ENCODE measurements at places on chromosomes 11 and 22.
A peak's percentile ranks its signal among the peaks of the same experiment; 100 is the strongest.

DNA sequence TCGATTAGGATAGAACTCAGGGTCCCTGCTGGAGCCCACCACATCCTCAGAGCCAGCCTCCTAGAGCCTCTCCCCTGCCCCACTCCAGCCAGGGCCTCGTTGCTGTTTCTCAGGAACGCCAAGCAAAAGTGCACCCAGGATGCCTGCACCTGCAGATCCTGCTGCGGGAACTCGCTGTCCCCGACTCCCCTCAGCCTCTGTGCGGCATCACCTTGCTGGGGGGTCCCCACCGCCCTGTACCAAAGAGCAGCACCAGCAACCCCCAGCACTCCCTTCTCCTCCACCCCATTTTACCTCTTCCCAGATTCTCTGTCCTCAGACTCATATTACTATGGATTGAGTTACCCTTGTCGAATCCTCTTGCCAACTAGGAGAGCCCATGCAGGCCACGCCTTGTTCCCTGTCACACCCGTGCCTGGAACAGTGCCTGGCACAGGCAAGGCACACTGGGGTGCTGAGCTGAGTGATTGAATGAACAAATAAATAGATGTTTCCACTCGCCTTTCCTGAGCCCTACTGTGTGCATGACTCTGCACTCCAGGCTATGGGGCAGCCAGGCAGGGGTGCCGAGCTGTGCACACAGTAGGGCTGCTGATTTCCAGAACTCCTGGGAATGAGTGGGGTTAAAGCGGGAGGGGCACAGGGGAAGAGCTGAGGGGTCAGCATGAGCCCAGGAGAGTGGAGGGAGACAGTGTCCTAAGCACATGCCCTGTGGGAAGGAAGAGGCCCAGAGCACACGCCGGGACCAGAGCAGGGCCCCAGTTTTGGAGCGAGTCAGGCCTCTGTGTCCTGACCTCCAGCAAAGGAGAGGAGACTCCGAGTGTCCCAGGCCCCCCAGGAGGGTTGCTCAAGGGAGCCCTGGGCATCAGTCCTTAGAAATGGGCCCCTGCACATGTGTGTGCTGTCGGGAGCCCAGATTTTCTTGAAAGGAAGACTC is 44.3 kb downstream of the LINC01488 start:
- no peak for DNase-seq

DNA sequence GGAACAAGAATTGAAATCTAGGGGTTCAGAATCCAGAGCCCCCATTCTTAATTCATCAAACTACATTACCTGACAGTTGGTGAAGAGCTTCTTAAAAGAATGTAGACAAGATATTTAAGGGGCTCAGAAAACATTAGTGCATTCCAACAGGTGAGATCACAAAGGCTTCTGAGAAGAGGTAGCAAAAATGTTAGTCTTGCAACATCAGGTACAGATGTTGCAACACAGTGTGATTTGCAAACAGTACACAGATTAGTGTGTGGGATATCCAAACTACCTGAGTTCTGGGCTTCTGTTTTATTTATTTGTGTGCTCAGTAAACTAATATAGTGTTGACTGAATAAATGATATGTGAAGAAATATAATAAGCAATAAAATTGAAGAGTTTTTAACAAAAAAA is 11.8 kb downstream of the CASP4 start:
- peak; percentile 29 for DNase-seq

- DNase-seq, result peak; percentile 97
These were observed at the start of gene SART1 for GRCh38 chr11:65961267-65962140. Gene SART1 (plus strand): TSS chr11:65961734. CDS start chr11:65961781, 47 bp downstream.

DNA sequence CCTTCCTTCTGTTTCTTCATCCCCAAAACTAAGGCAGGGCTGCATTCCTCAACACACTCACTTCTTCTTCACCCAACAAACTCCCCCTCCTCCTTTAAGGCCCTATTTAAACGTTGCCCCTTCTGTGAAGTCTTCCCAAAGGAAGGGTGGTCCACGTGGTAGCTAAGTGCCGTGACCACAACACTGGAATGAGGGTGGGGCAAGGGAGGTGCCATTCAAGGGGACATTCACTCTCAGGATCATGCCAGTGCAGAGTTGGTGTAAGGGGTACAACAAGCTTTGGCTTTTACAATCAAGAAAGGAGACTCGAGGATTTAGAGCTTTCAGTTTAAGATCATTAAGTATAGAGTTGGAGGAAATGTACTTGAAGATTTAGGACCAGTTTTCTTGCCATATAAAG is 8.0 kb upstream of the MS4A10 start:
- no peak for DNase-seq

GRCh38 chr11:48138222-48138621 is 78.4 kb upstream of the OR4B1 start:
- no peak for DNase-seq

DNA sequence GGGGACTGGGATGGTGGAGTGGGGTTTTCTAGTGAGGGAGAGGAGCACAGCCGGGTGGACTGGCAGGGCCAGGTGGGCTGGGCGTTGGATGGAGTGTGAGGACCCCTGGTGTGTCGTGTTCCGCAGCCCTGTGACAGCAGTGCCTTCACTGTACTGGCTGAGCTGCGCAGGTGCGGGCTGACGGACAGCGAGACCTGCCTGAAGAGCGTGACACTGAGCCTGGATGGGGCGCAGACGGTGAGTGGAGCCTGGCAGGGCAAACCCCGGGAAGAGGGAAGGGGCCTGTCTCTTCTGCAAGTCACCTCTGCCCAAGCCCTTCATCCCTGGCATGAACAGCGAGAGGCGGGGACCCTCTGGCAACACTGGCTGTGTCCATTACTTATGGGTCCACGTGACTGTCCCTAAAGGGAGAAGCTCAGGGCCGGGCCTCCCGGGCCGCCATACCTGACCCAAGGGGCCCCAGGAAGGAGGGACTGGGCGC is 10.0 kb downstream of the MUC5AC start:
- DNase-seq, result no peak

DNA sequence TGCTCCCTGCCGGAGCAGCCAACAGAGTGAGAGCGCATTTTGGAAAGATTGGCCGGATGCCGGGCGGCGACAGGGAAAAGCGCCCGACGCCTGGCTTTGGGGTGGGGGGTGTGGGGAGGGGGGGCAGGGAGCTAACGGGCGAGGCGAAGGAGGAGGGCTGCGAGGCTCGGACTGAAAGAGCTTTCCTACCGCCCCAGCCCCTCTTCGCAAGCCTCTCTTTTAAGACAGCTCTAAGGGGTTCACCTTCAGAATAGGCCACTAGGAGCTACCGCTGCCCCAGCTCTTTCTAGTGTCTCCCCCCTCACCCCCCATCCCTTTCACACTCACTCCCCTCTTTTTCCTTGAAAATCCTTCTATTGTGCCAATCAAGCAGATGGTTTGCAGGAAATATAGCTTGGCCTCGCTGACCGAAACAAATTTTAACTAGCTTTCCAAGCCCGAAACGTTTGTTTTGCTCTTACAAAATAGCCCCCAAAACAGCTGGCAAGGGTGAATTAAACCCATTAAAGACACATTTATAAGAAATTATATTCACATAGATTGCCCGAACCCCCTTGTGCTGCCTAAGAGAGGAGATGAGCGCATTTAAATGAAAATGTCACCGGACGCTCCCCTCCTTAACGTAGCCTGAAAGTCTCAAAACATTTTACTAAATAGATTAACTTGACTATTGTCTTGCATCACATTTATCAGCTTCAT is 3.7 kb upstream of the DBX1 start:
- DNase-seq, result no peak

DNA sequence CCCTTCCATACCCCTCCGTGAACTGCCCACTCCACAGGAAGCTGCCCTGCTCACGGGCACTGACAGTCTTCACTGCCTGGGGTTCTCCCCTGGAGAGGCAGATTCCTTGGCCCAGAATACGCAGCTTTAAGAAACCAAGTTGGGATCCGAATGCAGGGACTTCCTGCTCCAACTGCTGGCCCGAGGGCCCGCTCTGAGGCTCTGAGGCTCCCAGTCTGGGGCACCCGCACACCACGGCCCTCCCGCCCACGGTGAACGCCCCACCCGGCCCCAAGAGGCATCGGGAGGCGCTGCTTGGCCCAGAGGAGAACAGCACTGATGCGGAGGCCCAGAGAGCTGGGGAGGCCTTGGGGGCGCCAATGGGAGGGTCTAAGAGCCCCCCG is 42.3 kb downstream of the IGF2 start:
- no peak for DNase-seq

DNA sequence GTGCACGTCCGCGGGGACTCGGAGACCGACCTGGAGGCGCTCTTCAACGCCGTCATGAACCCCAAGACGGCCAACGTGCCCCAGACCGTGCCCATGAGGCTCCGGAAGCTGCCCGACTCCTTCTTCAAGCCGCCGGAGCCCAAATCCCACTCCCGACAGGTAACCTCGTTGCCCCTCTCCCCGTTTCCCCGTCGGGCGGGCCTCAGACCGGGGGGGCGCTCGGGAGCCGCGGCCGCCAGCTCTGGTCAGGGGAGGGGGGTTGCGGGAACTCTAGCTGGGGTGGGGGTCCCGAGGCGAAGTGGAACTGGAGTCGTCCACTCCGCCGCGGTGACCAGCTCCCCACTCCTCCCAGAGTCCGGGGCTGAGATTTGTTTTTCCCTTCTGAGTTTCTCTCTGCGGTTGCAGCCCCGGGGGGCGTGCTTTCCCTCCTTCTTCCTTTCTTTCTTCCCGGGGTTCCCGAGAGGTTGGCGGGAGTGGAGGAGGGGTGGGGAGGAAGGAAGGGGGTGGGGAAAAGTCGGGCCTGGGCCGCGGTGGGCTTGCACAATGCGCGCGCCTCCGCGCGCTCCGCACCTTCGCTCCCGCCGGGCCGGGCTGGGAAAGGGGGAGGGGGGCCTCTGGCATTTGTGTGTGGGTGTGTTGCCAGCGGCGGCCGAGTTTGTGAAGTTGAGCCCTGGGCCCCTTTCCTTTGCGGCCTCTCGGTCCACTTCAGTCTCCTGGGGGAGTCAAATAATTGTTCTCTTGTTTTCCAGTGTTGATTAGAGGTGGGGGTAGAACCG is 952 bp downstream of the YAP1 start:
- no peak for DNase-seq

DNA sequence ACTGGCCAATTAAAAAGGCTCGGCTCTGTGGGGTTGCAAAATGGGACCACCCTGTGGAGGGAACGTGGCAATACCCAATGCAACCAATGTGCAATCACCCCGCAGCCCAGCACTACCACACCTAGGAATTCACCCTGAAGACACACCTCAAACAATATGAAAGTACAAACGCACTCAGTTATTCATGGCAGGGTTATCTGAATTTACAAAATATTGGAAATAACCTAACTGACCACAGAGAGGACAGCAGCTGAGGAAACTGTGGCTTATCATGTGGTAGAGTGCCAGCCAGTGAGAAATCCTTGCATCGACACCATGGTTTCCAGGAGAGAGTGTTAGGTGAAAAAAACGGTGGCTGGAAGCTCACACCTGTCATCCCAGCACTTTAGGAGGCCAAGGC is 18.7 kb downstream of the ALG12 start:
- DNase-seq, result no peak

- no peak for DNase-seq
These were observed 3.0 kb downstream of the RASSF10 start for GRCh38 chr11:13012056-13012661.

- DNase-seq, result no peak
These were observed 18.4 kb upstream of the SMPD1 start for GRCh38 chr11:6371825-6372224.

GRCh38 chr11:75280227-75280701 is 39.7 kb downstream of the TPBGL start:
- DNase-seq, result peak; percentile 52

- peak; percentile 2 for DNase-seq
These were observed 45.7 kb downstream of the KCNQ1OT1 start for GRCh38 chr11:2653930-2654739.

DNA sequence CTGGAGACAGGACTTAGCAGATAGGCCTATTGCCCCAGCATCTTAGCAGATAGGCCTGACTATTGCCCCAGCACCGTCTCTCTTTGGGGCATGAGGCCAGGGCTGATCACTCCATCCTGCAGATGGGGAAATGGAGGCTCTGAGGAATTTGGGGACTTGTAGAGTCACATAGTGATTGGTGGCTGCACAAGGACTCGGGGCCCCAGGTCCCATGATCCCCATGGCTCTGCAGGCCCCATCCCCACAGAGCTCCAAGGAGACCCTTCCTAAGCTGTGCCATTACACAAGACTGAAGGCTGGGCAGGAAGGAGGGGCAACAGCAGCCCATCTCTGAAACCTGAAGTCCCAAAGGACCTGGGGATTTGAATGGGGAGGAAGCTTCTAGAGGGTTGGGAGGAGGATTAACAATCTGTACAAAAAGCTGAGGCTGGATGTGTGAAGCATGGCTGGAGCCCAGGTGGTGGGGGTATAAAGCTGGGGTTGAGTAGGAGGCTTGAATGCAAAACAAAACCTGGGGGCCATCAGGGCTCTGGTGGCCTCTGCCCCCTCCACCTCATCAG is 1.6 kb downstream of the ARAP1 start:
- DNase-seq, result no peak

GRCh38 chr11:73465023-73465675 is 89.0 kb downstream of the RELT start:
- DNase-seq, result no peak

DNA sequence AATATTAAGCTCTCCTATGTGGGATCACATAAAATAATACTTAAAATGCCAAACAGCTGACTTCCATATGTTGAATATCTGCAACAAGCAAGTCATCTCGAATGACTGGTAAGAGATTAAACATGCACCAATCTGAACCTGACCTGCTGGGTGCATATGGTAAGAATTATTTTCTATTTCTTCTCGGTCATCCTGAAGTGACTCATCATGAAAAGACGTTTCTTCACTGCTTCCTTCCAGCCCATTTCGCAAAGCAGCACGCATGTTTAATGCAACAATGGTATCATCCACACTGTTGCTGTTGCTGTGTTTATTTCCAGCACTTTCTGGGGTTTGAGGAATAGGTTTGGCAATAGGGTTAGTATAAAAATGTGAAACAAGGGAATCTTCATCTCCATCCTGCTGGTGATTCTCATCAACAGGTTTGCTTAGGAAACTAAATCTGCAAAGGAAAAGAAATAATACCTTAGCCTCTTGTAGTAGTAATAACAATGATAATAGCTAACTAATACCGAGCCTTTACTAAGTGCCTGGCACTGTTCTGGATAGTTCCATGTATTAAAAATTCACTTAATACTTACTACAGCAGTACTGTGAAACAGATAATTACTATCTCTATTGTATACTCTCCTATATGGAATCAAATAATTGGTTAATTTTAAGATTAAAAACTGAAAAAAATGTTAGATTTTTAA is 52.0 kb upstream of the CHRNA10 start:
- peak; percentile 80 for DNase-seq

- no peak for DNase-seq
These were observed 1075.9 kb downstream of the BRD1 start for GRCh38 chr22:48751539-48752437.

DNA sequence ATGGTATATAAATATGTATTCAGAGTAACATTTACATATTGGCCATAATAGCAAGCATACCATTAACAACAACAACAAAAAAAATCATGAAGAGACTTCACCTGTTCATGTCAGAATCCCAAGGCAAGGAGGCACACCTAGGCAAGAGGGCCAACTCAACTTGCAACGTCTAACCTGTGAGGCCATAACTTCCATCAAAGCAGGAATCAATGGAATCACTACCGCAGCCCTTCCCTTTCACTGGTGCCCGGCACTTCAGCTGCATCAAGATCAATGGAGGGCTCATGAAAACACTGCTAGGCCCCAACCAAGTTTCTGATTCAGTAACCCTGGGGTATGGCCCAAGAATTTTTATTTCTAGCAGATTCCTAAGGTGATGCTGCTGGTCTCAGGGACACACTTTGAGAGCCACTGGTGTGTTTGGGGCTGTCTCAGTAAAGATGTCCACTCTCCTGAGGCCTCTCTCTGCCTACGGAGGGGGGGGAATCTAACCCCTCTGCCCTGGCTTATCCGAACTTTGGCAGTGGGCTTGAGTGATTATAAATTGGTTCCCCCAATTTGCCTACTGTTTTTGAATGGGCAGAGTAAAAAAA is 8.0 kb downstream of the ZFTA start:
- no peak for DNase-seq

GRCh38 chr22:20486229-20486628 is 9.4 kb downstream of the KLHL22 start:
- DNase-seq, result no peak

Data from CD14-positive monocyte (primary cell).